ENCODE measurements at places on chromosomes 2 and 18.

- DNase-seq: no peak
Measured at GRCh38 chr18:8242151-8242696, 367.0 kb upstream of the RAB12 start.

DNA sequence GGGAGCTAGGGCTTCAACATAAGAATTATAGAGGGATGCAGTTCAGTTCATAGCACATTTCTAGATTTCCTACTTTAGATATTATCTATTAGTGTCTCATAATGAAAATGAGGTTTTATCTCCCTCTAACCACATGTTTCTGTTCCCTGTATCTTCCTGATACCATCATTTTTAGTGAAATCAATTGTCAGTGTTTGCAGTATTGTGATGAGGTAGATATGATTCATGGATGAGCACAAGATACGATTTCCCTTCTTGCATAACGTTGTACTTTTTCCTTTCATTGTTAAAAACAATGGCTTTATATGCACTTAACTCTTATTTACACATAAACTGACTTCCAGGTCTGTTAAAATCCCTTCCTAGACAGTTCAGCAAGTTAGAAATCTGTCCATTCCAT, 211.4 kb downstream of the ZBTB7C start:
- no peak for DNase-seq

GRCh38 chr18:70982292-70982691, 693.4 kb downstream of the SOCS6 start:
- DNase-seq: no peak

DNA sequence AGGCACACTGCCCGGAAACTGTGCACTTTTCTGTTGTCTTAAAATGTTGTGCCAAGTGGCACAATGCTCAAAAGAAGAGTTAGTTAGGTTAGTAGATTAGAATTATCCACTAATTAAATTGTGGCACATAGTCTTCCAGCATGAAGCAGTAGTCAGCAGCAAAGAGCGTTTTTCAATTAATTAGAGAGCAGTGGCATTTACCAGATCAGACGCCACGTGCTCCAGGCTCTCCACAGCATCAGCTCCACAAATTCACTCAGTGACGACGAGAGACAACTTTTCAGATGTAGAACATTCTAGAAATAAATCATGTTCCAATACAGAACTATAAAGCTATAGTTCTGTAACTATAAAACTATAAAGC, 16.4 kb upstream of the RTTN start:
- DNase-seq: no peak

DNA sequence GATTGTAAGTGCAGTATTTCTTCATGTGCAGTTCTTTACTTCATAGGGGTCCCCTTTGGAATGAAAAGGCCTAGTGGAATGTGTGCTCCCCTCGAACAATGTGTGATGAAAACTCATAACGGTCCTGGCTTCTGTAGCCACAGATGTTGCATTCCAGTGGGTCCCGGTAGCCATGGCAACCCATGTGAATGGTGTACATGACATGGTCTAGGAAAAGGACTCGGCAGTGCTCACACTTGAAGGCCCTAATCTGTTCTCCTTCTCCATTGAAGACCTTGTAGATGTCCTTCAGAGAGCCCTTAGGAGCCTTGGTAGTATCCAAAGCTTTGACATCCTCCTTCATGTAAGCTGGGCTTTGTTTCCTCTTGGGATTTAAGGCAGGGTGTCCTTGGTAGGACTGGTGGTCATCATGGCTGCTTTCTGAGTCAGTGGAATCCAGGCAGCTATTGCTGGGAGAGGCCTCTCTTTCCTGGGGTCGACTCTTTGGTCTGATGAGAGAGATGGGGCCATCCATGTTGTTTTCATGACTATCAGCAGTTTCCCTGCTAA, 144.0 kb downstream of the IKZF2 start:
- no peak for DNase-seq

Measured in left lobe of liver (tissue), 2 donors.